ENCODE measurements at places on chromosomes 2 and 18. TPM values are rescaled to one million over a fixed set of nuclear protein-coding genes. Genes with fewer than 3 reads are reported as not detected.

- no peak for DNase-seq
Observed at GRCh38 chr2:218320704-218321336, 28.5 kb upstream of the TMBIM1 start.

- no peak for DNase-seq
Observed at GRCh38 chr18:49669403-49669802, 107.5 kb downstream of the LIPG start.

DNA sequence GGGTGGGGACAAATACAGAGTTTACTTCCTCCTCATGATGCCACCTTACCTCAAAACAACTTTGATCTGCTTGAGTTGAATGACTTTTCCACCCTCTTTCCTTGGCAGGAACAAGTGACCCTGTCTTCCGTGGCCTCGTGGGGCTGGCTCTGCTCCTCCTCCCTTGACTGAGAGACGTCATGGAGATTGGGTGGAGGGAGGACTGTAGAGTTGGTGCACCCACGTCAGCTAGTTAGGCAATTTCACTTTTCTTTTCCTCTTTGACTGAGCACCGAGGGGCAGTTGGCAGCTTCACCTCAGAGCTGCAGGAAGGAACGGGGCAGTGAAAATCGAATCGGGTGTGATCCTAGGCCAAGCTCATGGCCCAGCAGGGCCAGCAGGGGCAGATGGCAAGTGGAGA lies at the start of gene SP140:
Gene SP140, plus strand, starts transcription at position 251 of the 400 bp plus-strand sequence. Its CDS starts 109 bp downstream, at position 360.
- DNase-seq: peak; percentile 2

DNA sequence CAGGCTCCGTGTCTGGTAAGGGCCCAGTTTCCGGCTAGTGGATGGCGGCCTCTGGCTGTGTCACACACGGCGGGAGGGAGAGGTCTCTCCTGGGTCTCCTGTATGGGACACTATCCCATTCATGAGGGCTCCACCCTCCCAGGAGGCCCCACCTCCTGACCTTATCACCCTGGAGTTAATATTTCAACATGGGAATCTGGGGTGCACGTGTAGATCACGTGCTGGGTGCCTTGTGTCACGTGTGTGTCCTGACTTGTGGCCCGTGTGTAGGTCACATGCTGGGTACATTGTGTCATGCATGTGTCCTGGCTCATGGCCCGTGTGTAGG lies 9.9 kb downstream of the NEU4 start:
- no peak for DNase-seq

DNA sequence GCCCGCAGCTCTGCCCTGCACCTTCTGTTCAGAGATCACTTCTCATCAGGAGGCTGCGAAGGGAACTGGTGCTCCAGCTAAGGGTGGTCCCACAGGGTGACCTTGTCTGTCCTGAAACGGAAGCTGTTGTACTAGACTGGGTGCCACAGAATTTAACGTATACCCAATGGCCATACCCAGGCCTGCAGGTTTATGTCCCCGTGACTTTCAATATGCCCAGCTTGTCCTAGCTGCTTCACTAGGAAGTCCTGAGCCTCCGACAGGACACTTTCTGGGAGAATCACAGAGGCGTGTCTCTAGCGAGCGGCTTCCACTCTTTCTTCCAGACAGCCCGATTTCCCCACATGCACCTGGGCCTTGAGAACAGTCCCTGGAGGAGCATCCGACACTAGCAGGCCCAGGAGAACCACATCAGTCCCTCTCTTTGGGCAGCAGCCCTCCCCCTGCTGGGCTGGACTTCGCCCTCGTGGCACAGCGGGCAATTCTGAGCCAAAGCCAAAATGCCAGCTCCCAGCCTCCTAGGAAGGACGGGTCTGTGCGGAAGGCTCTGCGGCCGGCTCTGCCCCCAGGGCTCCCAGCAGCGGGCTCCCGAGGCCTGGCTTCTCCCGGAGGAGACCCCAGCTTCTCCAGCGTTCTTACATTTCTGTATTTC lies 91.9 kb upstream of the OTOS start:
- no peak for DNase-seq

DNA sequence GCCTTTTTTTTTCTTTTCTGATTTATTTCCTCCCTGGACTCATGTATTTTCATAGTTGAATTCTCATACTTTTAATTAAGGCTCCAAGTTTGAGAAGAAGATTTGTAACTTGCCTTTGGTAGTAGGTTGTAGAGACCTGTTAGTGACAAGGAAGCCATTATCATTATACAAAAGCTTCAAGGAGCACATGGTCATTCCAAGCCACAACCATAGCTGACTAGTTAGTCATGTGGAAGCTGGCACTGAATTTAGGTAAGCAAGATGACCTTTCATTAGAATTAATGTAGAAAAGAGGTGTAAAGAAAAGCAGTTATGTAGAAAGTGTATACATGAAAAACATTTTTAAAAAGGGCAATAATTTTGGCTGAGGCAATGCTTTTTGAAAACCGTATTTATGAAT lies 89.7 kb downstream of the LRP1B start:
- DNase-seq: no peak

- DNase-seq: no peak
Observed at GRCh38 chr18:79413901-79414300, 18.2 kb downstream of the NFATC1 start.

DNA sequence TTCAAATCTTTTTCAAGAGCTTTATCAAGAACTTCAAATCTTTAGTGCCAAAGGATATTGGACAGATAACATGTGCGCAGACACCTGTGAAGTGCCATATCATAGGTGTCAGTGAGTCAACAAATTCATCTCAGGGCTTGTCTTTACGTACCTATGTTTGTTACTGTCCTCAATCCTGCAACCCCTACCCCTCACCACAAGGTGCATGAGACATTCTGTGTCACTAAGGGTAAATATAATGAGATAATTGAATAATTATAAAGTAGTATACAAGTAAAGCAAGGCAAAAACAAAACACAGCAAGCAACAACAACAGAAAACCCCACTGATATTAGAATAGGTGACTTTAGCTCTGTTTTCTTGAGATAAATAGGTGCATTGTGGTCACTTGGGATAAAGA lies 1495.8 kb upstream of the TMEFF2 start:
- no peak for DNase-seq

DNA sequence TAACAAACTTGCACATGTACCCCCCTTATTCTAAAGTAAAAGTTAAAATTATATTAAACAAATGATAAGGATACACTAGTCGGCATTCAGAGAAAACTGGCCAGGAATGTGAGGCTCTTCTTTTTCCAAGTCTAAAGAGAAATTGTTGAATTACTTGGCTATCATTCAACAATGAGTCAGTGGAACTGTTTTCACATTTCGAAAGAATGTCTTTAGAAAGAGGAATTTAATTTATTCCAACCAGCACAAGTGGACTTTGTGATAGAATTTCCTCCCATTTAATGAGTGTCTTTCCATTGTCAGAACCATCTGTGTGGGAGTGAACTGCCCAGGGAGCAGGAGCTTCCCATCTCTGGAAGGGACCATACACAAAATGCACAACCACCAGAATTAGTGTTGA lies 792.2 kb downstream of the EPHA4 start:
- DNase-seq: peak; percentile 37

- DNase-seq: no peak
Observed at GRCh38 chr18:71450257-71450656, 1093.9 kb downstream of the CBLN2 start.

GRCh38 chr2:134685967-134686366 lies 32.8 kb downstream of the TMEM163 start:
- no peak for DNase-seq

DNA sequence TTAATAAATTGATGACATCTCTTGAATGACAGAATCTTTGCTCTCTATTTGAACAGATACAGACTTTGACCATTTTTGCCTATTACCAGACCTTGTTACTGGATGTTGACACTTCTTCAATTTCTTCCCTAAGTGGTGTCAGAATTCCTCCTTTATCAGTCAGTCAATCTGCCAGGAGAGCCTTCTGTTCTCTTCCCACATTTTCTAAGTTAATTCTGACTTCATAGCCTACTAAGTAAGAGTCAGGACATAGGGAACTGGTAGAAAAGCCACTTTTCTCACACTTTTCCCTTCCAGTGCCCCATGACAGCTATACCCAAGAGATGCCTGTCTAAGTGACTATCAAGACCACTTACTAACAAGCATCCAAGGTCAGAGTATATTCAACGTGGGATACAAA lies 1187.5 kb upstream of the NXPH2 start:
- no peak for DNase-seq

DNA sequence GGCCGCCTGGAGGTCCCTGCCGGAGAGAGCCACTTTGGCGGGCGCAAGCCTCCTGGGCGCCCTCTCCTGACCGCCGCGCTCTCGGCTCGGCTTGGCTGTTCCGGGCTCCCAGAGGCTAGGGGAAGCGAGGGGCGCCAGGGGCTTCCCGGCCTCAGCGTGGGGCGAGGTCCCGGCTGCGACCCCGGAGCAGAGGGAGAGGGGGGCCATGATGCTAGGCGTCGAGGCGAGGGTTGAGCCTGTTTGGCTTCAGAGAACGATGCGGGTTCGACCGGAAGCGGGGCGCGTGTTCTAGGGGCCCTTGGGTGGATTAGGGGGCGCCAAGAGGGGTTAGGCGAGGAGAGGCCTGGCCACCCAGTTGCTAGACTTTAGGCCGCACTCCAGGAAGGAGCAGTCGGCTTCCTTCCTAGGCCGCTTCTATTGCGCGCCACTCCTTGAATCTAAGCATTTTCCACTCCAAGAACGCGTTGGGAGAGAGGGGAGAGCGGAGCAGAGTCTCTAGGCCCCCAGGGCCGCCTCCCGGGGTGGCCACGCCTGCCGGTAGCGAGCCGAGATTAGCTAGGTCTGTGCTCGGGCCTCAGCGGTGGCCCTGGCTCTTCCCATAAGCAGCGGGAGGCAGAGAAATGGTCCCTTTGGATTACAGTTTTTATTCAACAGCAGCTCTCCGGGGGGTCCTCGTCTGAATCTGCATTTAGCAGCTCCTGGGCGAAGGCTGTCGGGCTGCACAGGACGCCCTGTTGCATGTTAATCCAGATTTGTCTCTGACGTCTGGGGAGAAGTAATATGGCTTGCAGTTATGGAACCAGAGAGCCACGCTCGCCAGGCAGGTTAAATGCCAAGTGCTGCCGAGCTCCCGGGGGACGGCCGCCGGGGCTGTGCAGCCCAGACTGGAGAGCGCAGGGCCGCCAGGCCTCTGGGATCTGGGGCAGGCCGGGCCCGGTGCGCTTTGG lies 11.3 kb downstream of the MEIS1 start:
- peak; percentile 72 for DNase-seq

DNA sequence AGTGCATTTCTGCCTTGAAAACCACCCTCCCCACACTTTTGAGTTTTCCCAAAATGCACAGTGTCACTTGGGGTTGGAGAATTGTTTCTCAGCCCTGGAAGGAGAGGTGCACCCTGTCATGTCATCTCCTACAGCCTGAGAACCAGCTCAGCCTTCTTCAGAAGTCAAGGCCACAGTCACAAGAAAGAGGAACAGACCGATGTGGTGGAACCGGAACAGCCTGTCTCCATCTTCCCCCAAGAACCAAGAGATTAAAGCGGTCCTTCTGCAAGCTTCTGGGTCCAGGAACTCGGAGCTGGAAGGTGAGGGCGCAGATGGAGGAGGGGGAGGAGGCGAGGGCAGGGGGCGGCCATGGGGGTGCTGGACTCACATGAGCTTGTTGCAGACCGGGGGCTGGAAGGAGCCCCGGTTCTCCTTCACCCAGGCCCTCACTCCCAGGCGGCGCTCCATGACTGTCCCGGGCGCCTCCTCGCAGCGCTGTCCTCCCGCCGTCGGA lies 248 bp downstream of the HAAO start:
- no peak for DNase-seq

GRCh38 chr2:177324797-177325196 lies 60.3 kb upstream of the NFE2L2 start:
- DNase-seq: no peak

- no peak for DNase-seq
Observed at GRCh38 chr18:23871410-23871809, 143.1 kb upstream of the TTC39C start.

DNA sequence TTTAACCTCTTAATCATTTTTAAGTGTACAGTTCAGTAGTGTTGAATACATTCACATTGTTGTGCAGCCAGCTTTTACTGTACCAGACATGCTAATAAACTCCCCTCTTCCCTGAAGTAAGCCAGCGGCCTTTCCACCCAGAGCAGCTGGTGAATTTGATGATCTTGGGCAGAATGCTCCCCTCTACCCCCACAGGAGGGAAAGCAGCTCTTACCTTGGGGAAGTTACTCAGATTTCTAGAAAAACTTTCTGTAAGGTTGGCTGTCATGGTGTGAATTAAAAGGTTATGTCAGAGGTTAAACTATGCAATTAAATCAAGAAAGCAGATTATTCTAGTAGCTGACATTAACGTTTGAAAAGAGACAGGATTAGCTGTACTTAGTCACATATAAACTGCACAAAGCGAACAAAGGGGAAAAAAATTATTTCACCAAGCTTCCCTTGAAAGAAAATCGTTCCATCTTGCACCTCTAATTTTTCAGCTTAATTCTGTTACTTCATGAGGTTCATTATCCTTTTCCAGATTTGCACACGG lies 398.5 kb upstream of the NRP2 start:
- no peak for DNase-seq

- no peak for DNase-seq
Observed at GRCh38 chr2:213187833-213188532, 36.6 kb upstream of the IKZF2 start.

DNA sequence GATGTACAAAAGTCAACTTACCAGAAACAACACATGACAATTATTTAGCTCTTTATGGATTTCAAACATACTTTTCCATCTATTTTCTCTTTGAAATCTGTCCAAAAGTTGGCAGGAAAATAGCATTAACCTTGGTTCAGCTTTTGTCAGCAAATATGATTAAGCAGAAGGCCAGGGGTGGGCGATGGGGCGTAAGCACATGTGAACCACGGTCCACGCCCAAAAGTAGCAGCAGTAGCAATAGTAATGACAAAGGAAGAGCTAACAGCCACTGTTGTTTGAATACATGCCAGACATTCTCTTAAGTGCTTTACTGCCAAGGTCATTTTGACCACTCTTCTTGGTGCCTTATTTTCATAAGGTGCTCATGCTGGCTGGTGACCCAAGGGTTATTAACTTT lies 73.5 kb downstream of the ANTXR1 start:
- no peak for DNase-seq

DNA sequence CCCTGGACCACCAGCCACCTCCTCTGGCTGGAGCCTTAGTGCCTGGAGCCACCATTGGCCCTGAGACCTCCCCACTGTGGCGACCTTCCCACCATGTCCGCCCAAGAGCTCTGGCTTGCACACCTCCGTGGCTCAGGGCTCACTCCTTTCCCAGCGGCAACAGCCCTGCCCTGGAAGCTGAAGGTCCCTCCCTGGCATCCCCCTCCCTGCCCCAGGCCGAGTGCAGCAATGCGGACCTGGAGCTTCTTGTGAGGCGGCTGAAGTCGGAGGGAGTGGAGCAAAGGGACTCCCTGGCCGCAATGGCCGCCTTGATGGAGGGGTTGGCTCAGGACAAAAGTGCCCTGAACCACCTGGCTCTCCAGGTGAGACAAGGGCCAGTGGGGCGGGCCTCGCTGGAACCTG lies 28.6 kb downstream of the CROCC2 start:
- no peak for DNase-seq

NPAS2 gene
- total RNA-seq: 22.7 TPM

ARHGAP25 gene
- 43.5 TPM for total RNA-seq

PRSS56 gene
- total RNA-seq: not detected

CASP10 gene
- total RNA-seq: 31.5 TPM

UGT1A6 gene
- 1.7 TPM for total RNA-seq

POU3F3 gene
- not detected for total RNA-seq

DNAJC5G gene
- total RNA-seq: not detected

GPBAR1 gene
- 4.3 TPM for total RNA-seq

OR6B2 gene
- total RNA-seq: not detected

GPR39 gene
- total RNA-seq: 24.4 TPM
